Effector CD8-positive, alpha-beta T cell (primary cell): ENCODE measurements at places on chromosomes 7 and 10.
A peak's percentile ranks its signal among the peaks of the same experiment; 100 is the strongest.

- no peak for DNase-seq
Measured at GRCh38 chr10:102504976-102505300, 1.2 kb downstream of the SUFU start.

DNA sequence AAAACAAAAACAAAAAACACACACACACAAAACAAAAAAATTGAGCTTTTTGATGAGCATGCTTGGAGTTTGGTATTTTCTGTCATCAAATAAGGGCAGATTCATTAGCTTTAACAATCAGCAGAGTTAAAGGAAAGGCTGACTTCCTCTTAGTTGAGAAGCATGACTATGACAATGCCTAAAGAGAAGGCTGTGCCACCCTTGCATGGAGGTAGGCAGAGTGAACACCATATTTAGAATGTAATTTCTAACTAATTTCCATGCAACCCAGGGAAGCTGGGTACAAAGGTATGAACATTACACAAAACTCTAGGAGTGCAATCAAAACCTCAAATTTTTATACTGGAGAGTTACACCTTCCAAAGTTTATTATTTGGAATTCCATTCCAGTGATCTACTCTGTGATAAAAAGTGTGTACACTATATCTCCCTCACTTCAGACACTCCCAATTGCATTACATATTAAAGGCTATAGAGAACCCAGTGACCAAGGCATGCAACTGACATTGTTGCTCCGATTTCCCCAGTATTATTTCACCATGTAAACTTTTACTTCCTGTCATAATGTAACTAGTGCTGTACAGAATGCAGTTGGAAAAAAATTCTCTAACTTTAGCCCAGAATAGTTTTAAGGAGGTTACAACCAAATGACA, 9.4 kb upstream of the CYCS start:
- DNase-seq, result no peak

GRCh38 chr10:33739031-33739430, 404.6 kb upstream of the NRP1 start:
- DNase-seq, result no peak

- no peak for DNase-seq
Measured at GRCh38 chr7:20681258-20681882, 65.9 kb downstream of the ABCB5 start.

DNA sequence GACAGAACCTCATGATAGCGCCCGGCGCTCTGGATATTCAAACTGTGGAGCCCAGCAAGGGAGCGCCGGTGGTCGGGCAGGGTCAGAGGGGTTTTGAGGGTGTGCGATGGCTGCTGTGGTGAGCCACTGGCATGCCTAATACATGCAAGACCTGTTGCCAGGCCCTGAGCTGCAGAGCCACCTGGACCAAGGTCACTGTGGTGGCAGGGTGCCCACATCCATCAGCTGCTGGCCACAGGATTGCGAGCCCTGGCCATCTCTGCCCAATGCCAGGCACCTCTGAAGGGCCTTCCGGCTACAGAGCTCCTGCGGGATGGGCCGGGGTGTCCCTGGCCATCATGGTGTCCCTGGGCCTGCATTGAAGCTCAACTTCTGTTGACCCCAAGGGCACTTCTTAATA, 123.0 kb upstream of the TNRC18 start:
- DNase-seq, result no peak

DNA sequence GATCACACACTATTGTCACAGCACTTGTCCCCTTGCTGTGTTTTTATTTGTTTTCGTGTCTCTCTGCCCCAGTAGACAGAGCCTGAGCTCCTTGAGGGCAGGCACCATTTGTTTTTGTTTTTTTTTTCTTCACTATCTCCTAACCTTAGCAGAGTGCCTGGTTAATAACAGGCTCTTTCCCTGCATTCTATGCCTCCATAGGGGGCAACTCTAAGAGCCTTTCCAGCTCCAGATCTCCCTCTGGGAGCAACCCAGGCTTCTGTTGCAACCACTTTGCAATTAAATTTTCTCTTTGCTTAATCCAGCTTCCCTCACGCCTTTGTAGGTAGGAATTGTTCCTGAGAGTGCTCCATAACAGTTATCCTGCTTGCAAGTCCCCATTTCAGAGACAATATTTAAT, 148.4 kb downstream of the PLXDC2 start:
- DNase-seq, result no peak

GRCh38 chr10:484925-485661, 204.4 kb downstream of the DIP2C start:
- DNase-seq, result peak; percentile 5

GRCh38 chr7:87148332-87148955, 3.8 kb upstream of the DMTF1 start:
- DNase-seq, result no peak

DNA sequence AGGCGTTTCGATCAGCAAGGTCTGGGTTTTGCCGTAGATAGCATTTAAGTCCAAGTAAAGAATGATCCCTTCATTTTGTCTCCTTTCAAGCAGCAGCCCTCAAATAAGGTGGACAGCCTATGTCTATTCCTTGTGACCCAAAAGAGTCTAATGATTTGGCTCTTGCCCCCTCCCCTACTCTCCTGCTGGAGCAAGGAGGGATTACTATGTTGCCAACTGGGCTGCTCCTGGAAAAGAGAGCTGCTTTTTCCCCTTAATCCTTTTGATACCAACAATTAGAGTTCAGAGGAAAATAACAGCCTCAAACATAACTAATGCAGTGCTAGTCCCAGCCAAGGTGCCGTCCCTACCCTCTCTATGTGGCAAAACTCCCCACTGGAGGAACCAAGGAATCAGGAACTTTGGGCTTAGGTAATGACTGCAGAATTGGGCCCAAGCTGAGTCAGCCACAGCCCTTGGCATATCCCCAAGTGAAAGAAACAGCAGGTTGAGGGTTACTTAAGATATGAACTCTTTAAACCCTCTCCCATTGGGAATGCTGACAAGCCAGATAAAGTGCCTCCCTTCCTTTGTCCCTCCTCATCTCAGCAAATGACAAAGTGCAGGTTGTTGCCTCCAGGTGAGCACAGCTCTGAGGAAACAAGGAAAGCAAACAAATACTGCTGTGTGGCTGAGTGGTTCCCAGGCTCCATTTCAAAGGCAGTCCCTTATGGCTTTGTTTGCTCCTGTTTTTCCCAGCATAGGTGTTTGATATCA, 643.7 kb downstream of the INHBA start:
- DNase-seq, result no peak

DNA sequence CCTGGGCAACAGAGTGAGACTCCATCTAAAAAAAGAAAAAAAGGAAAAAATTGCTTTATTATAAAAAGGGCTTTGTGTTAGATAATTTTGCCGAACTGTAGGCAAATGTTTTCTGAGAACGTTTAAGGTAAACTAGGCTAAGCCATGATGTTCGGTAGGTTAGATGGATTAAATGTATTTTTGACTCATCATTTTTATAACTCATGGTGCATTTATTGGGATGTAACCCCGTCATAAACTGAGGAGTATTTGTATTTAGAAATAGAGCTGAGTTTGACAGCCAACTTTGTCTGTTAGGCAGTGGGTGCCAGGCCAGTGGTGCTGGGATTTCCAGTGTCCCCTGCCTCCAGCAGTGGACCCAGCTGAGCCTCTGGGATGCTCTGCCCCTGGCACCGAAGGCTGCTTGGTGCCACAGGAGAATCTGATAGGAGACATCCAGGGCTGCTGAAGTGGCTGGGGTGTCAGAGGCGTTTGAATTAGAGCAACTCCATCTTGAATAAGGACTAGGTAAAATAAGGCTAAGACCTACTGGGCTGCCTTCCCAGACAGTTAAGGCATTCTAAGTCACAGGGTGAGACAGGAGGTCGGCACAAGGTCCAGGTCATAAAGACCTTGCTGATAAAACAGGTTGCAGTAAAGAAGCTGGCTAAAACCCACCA, 114.9 kb upstream of the EEPD1 start:
- no peak for DNase-seq

GRCh38 chr10:14782691-14783363, 8.1 kb upstream of the FAM107B start:
- DNase-seq, result no peak

DNA sequence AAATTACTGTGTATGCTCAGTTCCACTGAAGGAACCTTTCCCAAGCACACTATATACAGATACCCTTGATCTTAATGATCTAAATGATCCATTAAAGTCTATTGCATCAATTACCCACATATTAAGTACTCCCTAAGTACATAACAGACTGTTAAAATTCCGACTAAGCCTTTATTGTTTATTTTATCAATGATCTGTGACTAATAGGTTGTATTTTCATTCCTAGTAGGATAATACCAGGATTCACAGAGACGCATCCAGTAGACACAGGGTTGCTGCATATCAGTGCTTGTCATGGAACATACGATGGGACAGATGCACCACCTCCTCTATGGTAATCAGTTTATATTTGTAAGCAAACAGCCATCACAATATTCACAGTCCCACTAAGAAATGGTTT, 159.6 kb upstream of the SLC26A5 start:
- DNase-seq, result no peak

DNA sequence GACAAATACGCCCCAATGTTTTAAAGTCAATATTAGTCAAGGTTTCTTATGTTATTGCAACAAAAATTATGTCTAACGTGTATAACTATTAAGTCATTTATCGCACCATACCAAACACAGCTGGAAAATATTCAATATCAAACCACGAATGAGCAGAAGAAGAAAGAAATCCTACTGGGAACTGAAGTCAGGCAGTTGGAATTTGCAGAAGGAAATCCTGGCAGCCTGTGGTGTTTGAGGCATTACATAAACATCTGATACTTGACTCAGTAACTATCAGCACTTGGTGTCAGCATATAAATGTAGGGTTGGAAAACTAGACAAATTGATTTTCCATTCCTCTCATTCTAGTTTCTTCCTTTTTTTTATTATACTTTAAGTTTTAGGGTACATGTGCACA, 83.4 kb upstream of the NUPR2 start:
- no peak for DNase-seq

GRCh38 chr10:98431016-98431415, 15.7 kb downstream of the HPS1 start:
- no peak for DNase-seq

GRCh38 chr7:118349604-118350003, 125.1 kb downstream of the ANKRD7 start:
- DNase-seq, result no peak

GRCh38 chr7:93156884-93157283, 8.7 kb upstream of the SAMD9L start:
- DNase-seq, result no peak

- DNase-seq, result no peak
Measured at GRCh38 chr10:114458955-114459354, 54.7 kb upstream of the AFAP1L2 start.

DNA sequence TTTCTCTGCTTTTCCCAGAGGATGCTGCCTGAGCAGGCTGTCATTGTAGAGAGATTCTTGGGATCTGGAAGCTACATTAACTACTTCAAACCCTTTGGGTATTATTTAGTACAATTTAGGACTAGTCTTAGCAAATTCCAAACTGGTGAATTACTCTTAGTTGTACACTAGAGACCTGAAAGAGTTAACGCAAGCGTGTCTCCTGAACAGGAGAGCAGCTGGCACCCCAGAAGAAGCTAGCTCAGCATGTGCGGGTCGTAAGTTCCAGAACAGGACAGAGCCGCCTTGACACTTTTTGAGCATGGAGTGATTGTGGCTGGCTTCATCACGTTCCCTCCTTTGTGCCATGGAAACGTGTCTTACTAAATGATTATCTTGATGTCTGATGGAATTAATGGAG, 495.7 kb upstream of the TPK1 start:
- no peak for DNase-seq

- no peak for DNase-seq
Measured at GRCh38 chr7:106134241-106134640, 22.1 kb upstream of the SYPL1 start.

GRCh38 chr10:63068246-63068645, 64.9 kb upstream of the NRBF2 start:
- no peak for DNase-seq

GRCh38 chr10:120042705-120043104, 150.2 kb downstream of the SEC23IP start:
- DNase-seq, result no peak

GRCh38 chr7:152462995-152463708, 27.3 kb upstream of the KMT2C start:
- no peak for DNase-seq

GRCh38 chr10:85635650-85636049, 730.9 kb downstream of the GRID1 start:
- DNase-seq, result no peak

DNA sequence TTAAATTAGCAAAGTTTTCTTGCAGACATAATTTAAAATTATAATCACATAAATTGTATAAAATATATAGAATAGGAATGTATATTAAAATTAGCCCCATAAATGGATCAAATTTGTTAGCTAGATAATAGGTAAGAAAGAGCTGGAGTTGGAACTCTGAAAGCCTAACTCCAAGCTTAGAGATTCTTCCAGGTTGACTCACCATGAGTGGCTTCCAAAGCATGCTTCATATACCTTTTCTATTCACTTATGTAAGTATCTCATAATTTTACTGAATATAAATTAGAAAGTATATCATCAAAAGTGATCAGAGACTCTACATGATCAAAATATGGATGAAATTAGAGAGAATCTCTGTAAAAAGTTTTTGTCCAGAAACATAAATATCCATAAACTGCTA, 320.7 kb upstream of the MAGI2 start:
- no peak for DNase-seq

- DNase-seq, result no peak
Measured at GRCh38 chr7:137684776-137685175, 162.0 kb downstream of the DGKI start.

GRCh38 chr10:59060852-59061251, 115.6 kb upstream of the PHYHIPL start:
- DNase-seq, result no peak

- DNase-seq, result no peak
Measured at GRCh38 chr10:122331100-122331499, 43.4 kb upstream of the PLEKHA1 start.

- no peak for DNase-seq
Measured at GRCh38 chr7:105911961-105912575, 35.7 kb upstream of the ATXN7L1 start.

GRCh38 chr7:44163591-44163990, 22.5 kb upstream of the MYL7 start:
- no peak for DNase-seq

- no peak for DNase-seq
Measured at GRCh38 chr10:99431190-99431760, 851 bp upstream of the GOT1 start.

DNA sequence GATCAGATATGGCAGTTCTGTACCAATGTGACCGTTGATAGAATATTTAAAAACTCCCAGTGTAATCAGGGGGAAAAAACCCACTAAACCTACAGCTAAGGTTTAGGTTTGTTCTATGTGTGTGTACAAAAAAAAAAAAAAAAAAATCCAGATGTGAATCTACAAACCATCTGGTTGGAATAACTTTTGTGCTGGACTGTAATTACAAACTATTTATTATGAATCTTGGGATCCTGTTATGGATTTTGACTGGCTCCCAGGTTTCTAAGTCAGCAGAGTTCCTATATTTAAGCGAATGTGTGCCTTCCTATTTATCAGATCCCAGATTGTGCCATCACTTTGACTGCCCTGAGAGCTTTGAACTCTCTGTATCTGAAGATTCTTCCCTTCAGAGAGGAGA, 29.1 kb downstream of the BMPER start:
- DNase-seq, result no peak

GRCh38 chr7:151769188-151769821, 107.6 kb downstream of the PRKAG2 start:
- DNase-seq, result peak; percentile 15

- no peak for DNase-seq
Measured at GRCh38 chr10:106565546-106565945, 599.0 kb downstream of the SORCS1 start.
